ENCODE measurements at places on chromosomes 12 and 14.

- DNase-seq: peak; percentile 69
Observed at GRCh38 chr14:21455592-21455911, 371 bp downstream of the CHD8 start.

DNA sequence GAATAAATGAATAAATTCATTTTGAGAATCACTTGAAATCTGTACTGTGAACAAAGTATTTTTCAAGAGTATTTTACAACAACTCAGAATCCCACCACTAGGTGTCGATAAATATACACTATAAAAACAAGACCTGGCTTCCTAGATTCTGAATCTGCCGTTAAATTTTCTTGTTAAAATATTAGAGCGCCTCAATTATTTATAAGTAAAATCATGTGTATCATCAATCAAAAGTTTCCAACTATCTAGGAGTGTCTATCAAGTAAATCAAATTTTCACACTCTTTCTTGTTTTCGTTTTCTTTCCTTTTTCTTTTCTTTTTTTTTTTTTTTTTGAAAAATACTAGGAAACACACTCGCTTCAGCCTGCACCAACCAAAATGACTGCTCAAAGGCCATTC lies 179.2 kb upstream of the DCN start:
- DNase-seq: peak; percentile 86

- no peak for DNase-seq
Observed at GRCh38 chr12:72071030-72071429, 132.4 kb downstream of the TPH2 start.

DNA sequence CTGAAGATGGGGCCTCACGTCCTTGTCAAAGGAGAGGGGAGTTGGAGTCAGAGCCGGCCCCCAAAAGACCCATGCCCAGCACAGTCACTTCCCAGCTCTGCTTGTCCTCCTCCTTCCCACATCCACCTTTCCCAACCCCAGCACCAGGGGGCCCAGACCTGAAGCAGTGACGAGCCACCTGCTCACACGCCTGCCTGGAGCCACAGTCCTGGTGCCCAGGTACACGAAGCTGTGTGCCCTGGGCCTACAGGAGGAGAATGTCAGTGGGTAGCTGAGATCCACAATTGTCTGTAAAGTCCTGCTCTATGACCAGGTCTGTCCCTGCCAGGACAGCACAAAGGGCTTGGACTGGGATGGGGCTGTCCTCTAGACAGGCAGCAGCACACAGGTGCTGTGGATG lies 126.8 kb upstream of the PZP start:
- no peak for DNase-seq

DNA sequence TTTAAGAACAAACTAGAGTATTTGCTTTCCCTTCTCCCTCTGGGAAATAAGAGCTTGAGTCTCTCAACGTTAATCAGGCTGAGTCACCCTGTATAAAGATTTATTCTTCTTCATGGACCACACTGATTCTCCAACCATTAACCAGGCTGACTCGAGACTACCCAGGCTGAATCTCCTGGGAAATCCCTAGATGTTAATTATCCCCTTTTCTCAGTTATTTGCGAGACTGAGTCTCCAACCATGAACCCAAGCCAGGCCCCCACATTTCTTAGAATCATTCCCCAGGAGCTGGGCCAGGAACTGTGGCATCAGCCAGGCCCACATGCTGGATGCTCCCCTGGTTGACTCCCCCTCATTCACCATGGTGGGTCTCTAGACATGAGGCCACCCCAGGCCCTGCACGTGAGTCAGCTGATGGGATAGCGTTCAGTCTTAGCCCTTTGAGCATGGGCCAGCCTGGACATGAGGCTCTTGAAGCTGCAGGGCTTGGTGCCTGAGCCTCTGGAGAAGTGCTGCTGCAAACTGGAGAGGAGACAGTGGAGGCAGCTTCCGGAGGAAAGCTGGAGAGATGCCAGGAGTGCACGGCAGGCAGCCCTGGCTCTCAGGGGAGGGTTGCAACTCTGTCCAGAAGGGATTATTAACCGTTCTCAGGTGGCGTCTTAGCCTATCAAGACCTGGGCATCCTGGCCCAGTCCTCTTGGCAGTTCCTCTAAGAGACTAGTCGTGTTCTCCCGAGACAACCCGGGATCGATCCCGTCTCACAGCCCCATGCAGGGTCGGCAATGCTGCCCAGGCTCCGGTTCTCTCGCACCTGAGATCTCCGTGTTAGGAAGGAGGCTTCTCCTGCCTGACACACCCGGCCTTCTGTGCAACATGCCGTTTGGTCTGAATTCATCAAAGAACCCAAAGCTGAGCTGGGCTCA lies 296.6 kb downstream of the ADGRD1 start:
- no peak for DNase-seq

DNA sequence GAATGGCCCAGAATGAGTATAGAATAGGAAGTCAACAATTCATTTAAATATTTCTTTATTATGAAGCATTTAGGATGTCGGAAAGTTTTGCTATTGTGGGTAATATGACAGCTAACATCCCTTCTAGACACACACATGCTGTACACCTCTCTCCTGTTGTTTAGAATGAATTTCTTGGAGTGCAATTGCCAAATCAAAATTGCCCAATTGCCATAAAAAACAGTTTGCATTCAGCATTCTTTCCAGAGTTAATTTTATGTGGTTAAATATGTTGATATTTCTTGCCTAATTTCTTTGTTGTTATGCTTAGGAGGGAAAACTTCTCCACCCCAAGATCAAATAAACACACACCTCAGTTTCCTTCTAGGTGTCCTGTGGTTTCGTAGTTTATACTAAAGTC lies 16.9 kb upstream of the SMCO2 start:
- peak; percentile 58 for DNase-seq

DNA sequence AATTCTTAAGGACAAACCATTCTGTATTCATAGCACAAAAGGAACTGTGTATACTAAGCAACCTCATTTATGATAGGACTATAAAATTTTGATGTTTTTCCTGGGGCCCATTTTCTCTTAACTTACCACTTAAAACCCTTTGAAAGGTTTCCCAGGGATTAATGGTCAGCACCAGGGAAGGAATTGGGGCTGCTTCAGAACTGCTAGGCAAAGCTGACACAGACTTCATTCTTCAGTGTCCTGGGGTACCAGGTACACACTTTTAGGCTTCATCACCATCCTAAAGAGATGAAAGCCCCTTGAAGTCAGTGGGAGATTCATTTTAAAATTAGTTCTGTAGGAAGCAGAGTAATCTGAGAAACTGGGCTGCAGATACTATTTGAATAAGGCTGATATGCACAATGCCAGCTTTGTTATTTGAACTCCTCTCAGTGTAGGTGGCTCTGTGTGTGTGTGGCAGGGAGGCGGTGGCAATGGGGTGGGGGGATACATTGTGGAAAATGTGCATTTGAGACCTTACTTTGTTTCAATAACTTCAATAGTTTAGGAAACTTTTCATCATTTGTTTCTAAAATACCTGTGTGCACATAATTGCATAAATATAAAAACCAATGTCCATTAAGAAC lies 329.3 kb upstream of the DCN start:
- DNase-seq: no peak

DNA sequence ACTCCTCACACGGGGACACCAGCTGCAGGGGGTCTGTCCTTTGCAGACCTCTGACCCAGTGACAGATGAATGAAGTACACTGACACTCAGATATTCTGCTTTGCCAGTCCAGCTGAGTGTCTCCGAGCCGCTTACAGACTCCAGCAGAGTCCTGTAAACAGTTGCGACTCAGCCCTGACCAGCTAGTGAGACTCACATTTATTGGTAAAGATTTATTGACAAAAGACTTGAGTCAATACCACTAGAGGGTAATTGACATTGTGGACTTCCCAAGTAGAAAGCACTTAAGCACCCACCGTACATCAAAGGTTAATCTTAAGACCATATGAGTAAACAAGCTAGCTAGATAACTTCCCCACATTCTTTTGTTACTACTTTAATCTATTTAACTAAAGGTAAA lies 9.8 kb upstream of the FKBP4 start:
- no peak for DNase-seq

- DNase-seq: peak; percentile 44
Observed at GRCh38 chr12:77608271-77608824, 222.3 kb upstream of the NAV3 start.

DNA sequence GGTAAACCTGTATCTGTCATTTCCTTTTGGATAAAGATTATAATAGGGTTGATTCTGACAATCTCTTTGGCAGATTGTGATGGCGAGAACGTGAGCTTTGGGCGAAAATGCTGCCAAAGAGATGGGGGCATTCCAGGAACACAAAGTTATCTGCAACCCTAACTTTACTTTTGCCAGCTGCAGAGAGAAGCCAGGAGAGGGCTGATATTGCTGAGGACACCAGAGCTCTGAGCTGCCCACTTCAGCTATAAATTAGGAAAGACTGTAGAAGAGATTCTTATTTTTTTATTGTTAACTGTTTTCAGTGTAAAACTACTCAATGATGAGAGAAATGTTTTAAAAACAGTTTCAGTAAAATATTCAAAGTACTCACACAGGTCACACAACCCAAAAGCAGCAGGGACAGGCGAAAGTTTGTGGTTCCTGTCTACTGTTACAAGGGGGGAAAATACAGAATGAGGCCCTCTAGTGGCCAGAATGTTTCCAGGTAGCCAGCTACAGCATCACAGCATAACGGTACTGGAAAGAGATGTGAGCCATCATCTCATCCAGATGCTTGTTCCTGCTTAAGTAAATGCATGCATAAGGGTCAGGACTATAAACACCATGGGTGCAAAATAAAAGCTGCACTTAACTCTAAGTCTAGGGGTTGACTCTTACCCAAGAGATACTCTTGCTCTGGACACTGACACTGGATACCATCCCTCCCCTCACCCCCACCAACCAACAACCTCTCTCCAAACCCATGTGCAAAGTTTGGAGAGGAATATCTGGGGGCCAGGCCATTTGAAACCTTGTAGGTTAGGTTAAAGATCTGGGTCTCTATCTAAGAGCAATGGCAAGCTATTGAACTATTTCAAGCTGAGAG lies 498.4 kb downstream of the RMST start:
- DNase-seq: no peak

DNA sequence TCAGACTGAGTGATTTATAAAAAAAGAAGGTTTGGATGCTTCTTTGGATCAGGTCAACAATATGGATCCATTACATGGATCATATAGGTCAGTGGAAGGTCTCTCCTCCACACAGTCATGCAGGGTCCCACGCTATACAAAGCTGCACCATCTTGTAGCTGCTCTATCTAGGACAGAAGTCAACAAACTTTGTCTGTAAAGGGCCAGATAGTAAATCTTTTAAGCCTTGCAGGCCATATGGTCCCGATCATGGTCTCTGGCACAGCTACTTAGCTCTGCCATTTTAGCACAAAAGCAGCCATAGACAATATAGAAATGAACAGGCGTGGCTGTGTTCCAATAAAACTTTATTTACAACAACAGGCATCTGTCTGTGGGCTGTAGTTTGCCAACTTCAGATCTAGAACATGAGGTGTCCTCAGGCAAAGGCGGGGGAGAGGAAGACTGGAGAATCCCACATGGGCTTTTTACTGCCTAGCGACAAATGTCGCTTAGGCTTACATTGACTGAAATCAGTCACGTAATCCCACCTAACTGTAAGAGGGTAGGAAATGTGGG lies 36.7 kb downstream of the TMEM233 start:
- no peak for DNase-seq

DNA sequence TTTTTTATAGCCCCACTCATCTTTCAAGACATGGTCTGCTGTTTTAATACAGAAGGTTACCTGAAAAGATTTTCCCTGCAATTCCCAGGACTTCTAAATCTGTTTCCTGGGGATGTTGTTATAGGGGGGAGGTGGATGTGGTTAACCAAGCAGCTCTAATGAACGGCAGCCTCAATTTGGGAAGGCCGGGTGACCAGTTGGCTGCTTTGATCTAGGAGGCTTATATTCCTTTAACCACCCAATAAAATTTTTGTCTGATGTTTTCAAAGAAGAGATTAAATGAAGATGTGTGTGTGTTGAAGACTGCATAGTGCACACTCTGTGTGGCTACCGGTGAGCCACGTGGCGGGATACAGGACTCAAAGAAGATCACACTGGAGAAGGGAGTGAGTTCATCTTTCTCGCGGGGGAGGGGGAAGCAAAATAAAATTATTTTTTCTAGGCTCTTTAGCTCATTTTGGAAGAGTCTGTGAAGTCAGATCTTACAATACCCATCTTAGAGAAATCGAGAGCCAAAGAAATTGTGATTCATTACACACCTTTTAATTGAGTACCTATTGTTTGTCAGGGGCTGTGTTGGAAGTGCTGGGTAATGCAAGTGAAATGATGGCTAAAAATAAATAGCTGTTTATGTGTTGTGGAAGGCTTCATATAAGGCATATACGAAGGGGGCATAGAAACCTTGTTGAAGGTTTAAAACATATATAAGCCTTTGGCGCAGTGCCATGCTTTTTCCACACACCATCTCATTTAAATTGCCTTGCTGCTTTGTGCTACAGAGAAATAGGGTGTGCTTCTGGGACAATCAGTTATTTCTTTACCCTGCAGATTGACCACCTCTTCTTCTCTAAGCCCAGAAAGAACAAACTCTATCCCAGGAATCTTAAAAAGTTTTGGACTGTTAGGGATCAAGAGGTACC lies 18.5 kb downstream of the ELK3 start:
- no peak for DNase-seq

- DNase-seq: peak; percentile 94
Observed at GRCh38 chr12:132489602-132490266, at the start of gene FBRSL1. TSS of gene FBRSL1 (plus strand) at chr12:132490151.

DNA sequence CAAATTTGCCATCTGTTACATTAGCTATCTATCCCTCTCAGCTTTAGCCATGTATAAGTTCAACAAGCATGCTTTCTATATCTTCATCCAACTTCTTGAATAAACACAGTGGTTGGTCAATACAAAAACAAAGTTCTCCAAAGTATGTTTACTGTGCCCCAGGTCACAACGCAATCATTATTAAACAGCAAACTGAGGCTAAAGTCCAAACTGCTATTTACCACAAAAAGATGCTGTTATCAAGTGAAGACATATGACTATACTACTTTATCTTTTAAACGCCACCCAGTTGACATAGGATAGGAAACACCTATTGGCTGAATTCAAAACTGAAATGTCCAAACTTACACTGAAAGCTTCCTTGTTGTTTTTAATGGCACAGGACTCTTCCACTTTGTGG lies 11.7 kb downstream of the ZCCHC8 start:
- DNase-seq: no peak

GRCh38 chr12:3107071-3107583 lies 29.9 kb downstream of the TSPAN9 start:
- DNase-seq: peak; percentile 65

GRCh38 chr12:53507603-53507885 lies 260 bp upstream of the NPFF start:
- no peak for DNase-seq

DNA sequence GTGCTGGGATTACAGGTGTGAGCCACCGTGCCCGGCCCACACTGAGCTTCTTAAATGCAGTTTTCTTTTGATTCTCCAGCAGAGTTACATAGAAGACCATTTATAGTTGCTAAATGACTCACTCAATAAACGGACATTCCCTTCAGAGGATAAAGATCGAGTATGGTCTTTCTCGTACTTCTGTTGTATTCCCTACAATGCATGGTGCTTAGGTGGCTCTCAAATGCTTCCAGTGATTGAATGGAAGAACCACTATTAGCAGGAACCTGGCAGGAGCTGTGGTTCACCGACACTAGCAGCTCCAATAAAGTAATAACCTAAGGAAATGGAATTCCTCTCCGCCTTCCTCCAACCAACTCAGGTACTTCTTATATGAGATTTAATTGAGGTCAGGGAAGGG lies 3.9 kb upstream of the GPRC5A start:
- no peak for DNase-seq

- DNase-seq: no peak
Observed at GRCh38 chr14:65142429-65142828, 40.1 kb upstream of the MAX start.

- DNase-seq: no peak
Observed at GRCh38 chr14:61866932-61867920, 105.0 kb downstream of the SNAPC1 start.

Data from adipocyte (in vitro differentiated cells).